ENCODE measurements at places on chromosomes 12 and 14.

- no peak for DNase-seq
Measured at GRCh38 chr14:34212172-34212929, 249.7 kb downstream of the SPTSSA start.

DNA sequence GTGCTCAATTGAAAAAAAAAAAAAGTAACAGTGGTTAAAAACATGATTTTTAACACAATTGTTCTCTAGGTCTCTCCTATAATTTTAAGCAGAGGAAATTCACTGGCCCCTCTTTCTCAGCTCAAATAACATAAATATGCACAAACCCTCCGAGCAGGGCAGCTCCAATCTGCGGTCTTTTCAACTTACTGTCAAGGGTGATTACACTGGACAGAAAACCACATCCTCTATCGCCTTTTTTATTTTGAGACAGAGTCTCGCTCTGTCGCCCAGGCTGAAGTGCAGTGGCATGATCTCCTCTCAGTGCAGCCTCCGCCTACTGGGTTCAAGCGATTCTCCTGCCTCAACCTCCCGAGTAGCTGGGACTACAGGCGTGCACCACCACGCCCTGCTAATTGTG is 16.5 kb upstream of the GABARAPL1 start:
- DNase-seq, result no peak

DNA sequence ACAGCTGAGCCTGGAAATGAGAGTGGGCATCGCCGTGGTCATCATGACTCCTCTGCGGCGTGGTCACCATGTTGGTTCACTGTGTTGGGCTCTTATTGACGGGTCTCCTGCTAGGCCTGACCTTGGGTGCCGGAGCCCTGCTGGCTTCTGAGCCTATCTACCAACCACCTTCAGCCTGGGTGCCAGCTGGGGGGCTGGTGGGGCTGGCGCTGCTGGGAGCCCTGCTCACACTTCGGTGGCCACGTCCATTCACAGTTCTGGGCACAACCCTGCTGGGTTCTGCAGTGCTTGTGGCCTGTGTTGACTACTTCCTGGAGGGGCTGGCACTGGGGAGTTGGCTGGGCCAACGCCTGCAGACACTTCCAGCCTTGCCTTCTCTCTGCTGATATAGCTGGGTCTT is 3.7 kb upstream of the DNAJC14 start:
- DNase-seq, result no peak

DNA sequence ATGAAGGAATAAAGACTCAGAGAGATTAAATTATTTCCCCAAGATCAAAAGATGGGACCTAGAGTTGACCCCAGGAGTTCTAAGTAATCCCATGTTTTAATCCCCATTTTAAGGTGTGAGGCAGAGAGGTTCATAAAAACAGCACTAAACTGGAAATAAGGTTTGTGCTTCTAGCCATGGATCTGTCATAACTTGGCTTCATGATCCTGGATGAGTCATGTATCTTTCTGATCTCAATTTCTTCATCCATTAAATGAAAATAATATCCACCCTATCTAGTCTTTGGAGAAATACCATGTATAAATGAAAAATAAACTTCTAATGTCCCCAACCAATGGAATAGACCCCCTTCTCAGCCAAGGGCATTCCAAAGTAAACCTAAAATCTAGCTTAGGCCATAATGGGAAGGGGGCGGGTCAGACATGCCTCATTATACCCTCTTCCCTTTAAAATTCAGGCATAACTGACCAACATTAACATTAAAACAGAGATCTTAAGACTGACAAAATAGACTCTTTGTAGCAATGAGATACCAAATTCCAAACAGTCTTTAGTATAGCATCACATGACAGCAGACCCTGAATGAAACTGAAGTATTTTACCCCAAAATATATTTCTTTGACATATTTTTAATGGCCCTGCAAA is 47.8 kb downstream of the SLC41A2 start:
- DNase-seq, result no peak

DNA sequence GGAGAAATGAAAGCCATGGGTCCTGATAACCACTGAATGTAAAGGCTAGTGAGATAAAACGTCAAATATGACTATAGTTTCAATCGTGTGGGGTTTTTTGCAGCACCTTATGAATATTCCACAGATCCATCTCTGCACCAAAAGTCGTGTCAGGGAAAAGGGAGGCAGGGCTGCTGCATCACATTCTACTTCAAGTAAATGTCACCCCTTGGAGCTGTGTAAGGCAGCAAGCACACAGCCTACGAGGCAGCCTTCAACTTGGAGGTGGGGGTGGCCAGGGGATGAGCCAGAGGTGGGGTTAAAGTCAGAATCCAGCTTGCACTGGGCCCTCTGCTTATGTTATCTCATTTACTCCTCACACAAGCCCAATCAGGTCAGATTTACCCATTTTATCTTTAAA is 90.4 kb downstream of the ARMH4 start:
- no peak for DNase-seq

- no peak for DNase-seq
Measured at GRCh38 chr14:68951800-68952530, 27.1 kb downstream of the ACTN1 start.

DNA sequence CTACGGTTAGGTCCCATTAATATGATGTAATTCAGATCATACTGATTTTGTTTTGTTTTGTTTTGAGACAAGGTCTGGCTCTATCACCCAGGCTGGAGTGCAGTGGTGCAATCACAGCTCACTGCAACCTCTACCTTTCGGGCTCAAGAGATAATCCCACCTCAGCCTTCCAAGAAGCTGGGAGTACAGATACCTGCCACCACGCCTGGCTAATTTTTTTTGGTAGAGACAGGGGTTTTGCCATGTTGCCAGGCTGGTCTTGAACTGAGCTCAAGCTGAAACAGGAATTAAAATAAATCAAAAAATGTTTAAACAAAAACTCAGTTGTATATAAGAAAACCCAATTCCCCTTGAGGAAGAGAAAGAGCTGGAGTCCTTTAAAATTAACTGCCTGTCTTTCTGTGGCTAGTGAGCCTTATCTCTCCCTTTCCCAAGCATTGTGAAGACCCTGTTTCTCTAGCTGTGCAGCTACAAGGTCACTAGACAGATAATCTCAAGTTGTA is 17.7 kb upstream of the ANAPC7 start:
- DNase-seq, result no peak

GRCh38 chr14:54890788-54891187 is 11.8 kb downstream of the GCH1 start:
- DNase-seq, result no peak

DNA sequence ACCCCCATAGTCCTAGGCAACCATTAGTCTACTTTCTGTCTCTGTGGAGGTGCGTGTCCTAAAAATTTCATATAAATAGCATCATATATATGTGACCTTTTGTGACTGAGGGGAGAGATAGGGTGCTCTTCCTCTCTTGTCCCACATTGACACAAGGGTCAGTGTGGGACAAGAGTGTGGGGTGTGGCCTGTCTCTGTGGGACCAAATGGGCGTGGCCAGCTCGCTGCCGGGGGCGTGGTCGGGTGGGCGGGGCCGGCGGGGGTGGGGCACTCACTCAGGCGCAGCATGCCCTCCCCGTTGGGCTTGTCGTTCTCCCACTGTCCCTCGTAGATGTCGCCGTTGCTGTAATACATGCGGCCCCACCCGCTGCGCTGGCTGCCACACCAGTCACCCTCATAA is 15.5 kb downstream of the MORN3 start:
- DNase-seq, result no peak

- DNase-seq, result no peak
Measured at GRCh38 chr12:111440631-111441030, 34.9 kb downstream of the SH2B3 start.

DNA sequence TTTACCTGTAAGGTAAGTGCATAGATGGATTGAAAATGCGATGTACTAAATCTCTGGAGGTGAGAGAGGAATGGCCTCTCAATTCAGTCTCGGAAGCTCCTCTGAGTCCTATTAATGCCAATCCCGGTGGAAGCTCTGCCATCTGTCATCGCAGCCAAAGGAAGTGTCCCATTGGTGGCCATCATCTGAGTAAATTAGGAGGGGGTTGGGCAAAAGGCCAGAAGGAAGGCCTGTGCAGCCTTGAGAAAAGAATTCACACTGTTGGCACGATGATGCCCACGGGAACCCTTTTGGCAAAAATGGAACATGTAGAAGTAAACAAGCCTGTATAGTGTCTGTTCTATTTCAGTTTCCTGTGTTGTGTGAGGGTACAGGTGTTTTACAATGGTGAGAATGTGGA is 494.8 kb downstream of the NELL2 start:
- DNase-seq, result no peak
